Large intestine (tissue), 12 donors: ENCODE measurements at places on chromosomes 2 and 18. TPM values are rescaled to one million over a fixed set of nuclear protein-coding genes. Genes with fewer than 3 reads are reported as not detected.

GRCh38 chr2:230583581-230583980, 129.1 kb upstream of the CAB39 start:
- peaks cover 5% of the 10 kb centered on the region for H3K27me3 ChIP-seq
- H3K4me3 ChIP-seq: no peak overlapping the region
- no peaks in the 10 kb centered on the region for H3K4me1 ChIP-seq
- H3K27ac ChIP-seq: no peak overlapping the region

Gene GNAL
- 4.4 TPM for polyA plus RNA-seq

Gene SAG
- polyA plus RNA-seq: 0.36 TPM

Gene GPATCH11
- 7.1 TPM for polyA plus RNA-seq

Gene HJURP
- 10.6 TPM for polyA plus RNA-seq

Gene KCNIP3
- 2.1 TPM for polyA plus RNA-seq

GRCh38 chr2:72942293-72942692, 25.0 kb downstream of the EMX1 start:
- H3K27ac ChIP-seq: no peak overlapping the region
- H3K4me3 ChIP-seq: no peak overlapping the region
- H3K27me3 ChIP-seq: no peaks in the 10 kb centered on the region
- DNase-seq: no peak

DNA sequence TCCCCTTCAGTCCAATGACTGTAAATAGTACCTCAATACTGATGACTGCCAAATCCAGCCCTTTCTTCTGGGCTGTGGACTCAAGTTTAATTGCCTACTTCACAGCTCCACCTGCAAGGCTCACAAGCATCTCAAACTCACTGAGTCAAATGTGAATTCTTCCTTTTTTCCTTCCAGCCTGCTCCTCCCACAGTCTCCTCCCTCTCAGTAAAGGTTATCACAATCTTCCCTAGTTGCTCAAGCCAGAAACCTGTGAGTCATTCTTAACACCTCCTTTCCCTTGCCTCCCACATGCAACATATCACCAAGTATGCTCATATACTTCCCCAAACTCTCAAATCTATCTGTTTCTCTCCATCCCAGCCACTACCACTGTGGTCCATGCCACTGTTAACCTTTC, 3.7 kb upstream of the MFSD6 start:
- peaks cover 10% of the 10 kb centered on the region for H3K4me1 ChIP-seq
- H3K36me3 ChIP-seq: no peaks in the 10 kb centered on the region
- no peaks in the 10 kb centered on the region for H3K27me3 ChIP-seq
- H3K4me3 ChIP-seq: no peak overlapping the region
- peak overlapping the region; percentile 63 for H3K27ac ChIP-seq
- peak; percentile 75 for DNase-seq

GRCh38 chr2:12064153-12064552, 317.7 kb downstream of the LPIN1 start:
- H3K27ac ChIP-seq: no peak overlapping the region
- no peaks in the 10 kb centered on the region for H3K4me1 ChIP-seq
- no peaks in the 10 kb centered on the region for H3K27me3 ChIP-seq
- H3K36me3 ChIP-seq: no peaks in the 10 kb centered on the region
- no peak for DNase-seq

GRCh38 chr2:65407240-65407639, 25.2 kb downstream of the SPRED2 start:
- no peak for DNase-seq
- peaks cover 17% of the 10 kb centered on the region for H3K4me1 ChIP-seq
- H3K27ac ChIP-seq: no peak overlapping the region
- no peaks in the 10 kb centered on the region for H3K27me3 ChIP-seq
- no peak overlapping the region for H3K4me3 ChIP-seq

Gene CRYGD
- polyA plus RNA-seq: 0.52 TPM

Gene MEP1B
- polyA plus RNA-seq: 0.45 TPM

Gene FTCDNL1
- polyA plus RNA-seq: 3.3 TPM

- no peak overlapping the region for H3K4me3 ChIP-seq
- DNase-seq: no peak
Measured at GRCh38 chr2:238143239-238143951, 4.9 kb downstream of the KLHL30 start.

DNA sequence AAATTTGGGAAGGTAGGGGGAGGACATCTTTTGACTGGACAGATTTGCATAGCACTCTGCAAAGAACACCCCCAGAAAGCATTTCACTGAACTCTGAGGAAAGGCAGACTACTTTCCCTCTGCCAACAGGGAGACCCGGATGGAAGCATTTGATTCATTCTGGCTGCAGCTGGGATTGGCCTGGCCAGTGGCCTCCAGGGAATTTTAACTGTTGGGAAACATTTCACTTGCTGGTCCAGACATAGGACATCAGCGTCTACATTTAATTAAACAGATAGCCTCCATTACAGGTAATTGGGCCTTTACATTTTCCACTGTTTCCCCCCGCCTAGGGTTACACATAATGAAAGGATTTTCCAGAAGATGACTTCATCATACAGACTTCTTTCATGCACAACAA, 92.8 kb downstream of the MARCHF4 start:
- no peaks in the 10 kb centered on the region for H3K36me3 ChIP-seq
- H3K4me1 ChIP-seq: no peaks in the 10 kb centered on the region
- DNase-seq: no peak

Gene ATP8B1
- 68.2 TPM for polyA plus RNA-seq

DNA sequence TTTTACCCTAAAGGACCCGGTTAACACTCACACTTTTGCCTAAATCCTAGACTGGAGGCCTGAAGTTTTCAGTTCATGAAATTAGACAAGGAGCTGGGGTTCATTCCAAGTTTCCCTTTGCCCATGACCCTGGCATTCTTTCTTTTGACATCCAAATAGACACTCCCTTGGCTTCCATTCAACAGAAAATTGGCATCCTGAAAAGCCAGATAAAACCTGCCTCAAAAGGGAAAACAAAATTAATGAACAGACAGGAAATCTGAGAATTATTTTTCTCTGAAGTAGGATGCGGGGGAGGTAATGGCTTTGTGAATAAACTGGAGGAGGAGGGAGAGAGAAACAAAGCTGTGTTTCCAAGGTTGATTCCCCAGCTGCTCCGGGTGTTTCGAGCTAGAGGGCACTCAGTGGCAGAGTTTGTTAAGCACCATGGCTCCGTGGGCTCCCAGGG, 41.0 kb downstream of the SPP2 start:
- DNase-seq: no peak
- peaks cover 10% of the 10 kb centered on the region for H3K27me3 ChIP-seq
- no peaks in the 10 kb centered on the region for H3K4me1 ChIP-seq
- H3K27ac ChIP-seq: no peak overlapping the region

- no peaks in the 10 kb centered on the region for H3K36me3 ChIP-seq
- no peaks in the 10 kb centered on the region for H3K4me1 ChIP-seq
- peaks cover 13% of the 10 kb centered on the region for H3K27me3 ChIP-seq
- H3K4me3 ChIP-seq: no peak overlapping the region
- H3K27ac ChIP-seq: no peak overlapping the region
Measured at GRCh38 chr2:67066782-67067181, 330.4 kb upstream of the ETAA1 start.

- no peaks in the 10 kb centered on the region for H3K4me1 ChIP-seq
- H3K27me3 ChIP-seq: no peaks in the 10 kb centered on the region
- no peak overlapping the region for H3K4me3 ChIP-seq
- DNase-seq: no peak
- no peak overlapping the region for H3K27ac ChIP-seq
- no peaks in the 10 kb centered on the region for H3K36me3 ChIP-seq
Measured at GRCh38 chr2:179805001-179805400, 56.4 kb downstream of the ZNF385B start.

- no peaks in the 10 kb centered on the region for H3K36me3 ChIP-seq
- H3K4me3 ChIP-seq: no peak overlapping the region
- no peak for DNase-seq
- no peaks in the 10 kb centered on the region for H3K27me3 ChIP-seq
Measured at GRCh38 chr2:225002656-225003045, 39.6 kb downstream of the DOCK10 start.

- no peak overlapping the region for H3K4me3 ChIP-seq
- peaks cover 55% of the 10 kb centered on the region for H3K36me3 ChIP-seq
- H3K27ac ChIP-seq: no peak overlapping the region
- no peaks in the 10 kb centered on the region for H3K27me3 ChIP-seq
Measured at GRCh38 chr2:120302301-120302700, 43.6 kb upstream of the INHBB start.

- peaks cover 15% of the 10 kb centered on the region for H3K4me1 ChIP-seq
- H3K27ac ChIP-seq: no peak overlapping the region
- H3K4me3 ChIP-seq: no peak overlapping the region
- H3K36me3 ChIP-seq: peaks cover 32% of the 10 kb centered on the region
- no peak for DNase-seq
Measured at GRCh38 chr2:101829429-101829828, 131.9 kb downstream of the MAP4K4 start.

GRCh38 chr18:63689064-63689463, 13.7 kb upstream of the SERPINB11 start:
- H3K4me3 ChIP-seq: no peak overlapping the region
- H3K4me1 ChIP-seq: no peaks in the 10 kb centered on the region
- DNase-seq: no peak
- H3K27me3 ChIP-seq: no peaks in the 10 kb centered on the region

Gene NYAP2
- polyA plus RNA-seq: 0.40 TPM

Gene HOXD4
- polyA plus RNA-seq: 4.9 TPM

DNA sequence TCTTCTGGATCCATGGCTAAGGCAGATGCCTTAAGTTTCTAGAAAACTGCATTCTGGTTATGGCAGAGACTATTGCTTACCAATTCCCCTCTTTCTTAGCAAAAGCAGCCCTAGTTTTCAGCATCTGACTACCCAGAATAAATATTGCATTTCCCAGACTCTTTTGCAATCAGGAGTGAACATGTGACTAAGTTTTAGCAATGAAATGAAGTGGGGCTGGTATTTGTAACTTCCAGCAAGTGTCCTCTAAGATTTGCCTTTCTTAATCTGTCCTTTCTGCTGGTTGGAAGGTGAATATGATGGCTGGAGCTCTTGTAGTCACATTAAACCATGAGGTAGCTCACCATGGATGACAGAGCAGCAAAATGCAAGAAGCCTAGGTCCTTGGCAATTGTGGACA, 132.9 kb upstream of the PKDCC start:
- H3K27me3 ChIP-seq: no peaks in the 10 kb centered on the region
- no peak overlapping the region for H3K27ac ChIP-seq
- H3K4me1 ChIP-seq: peaks cover 10% of the 10 kb centered on the region
- H3K36me3 ChIP-seq: no peaks in the 10 kb centered on the region
- no peak overlapping the region for H3K4me3 ChIP-seq

DNA sequence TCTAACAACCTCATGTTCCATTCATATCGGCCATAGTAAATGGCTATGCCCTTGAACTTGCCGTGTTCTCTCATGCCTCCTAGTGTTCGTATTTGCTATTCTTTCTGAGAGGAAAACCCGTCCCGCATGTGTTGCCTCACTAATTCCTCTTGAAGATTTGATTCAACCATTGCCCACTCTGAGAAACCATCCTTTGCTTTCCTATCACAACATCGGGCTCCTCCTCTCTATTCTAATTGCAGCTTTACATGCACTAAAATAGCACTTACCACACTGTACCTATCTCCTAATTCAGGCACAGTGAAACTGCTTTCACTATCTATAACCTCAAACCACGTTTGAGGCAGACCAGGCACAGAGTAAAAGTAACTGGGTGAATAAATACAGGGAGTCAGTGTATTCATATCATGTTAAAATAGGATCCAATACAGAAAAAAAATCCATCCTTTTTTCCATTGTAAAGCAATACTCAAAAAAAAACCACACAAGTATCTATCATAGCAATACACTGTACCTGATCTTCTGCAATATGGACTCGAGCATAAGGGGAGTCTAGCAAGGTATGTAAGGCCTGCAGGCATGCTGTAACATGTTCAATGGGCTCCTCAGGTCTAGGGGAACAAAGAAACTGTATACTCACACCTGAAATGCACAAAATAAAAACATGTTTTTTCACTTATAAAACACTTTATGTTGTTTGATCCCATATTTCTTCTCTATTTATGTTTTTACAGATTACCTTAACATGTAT, 39.0 kb upstream of the STRN start:
- DNase-seq: peak; percentile 27
- H3K27ac ChIP-seq: no peak overlapping the region
- H3K36me3 ChIP-seq: peaks cover 35% of the 10 kb centered on the region
- peaks cover 2% of the 10 kb centered on the region for H3K4me1 ChIP-seq
- no peaks in the 10 kb centered on the region for H3K27me3 ChIP-seq
- no peak overlapping the region for H3K4me3 ChIP-seq

- DNase-seq: no peak
- H3K27ac ChIP-seq: no peak overlapping the region
- H3K4me1 ChIP-seq: peaks cover 6% of the 10 kb centered on the region
- no peaks in the 10 kb centered on the region for H3K27me3 ChIP-seq
- no peaks in the 10 kb centered on the region for H3K36me3 ChIP-seq
Measured at GRCh38 chr2:40284797-40285196, 167.1 kb downstream of the SLC8A1 start.

- no peaks in the 10 kb centered on the region for H3K4me1 ChIP-seq
- H3K27ac ChIP-seq: no peak overlapping the region
- no peaks in the 10 kb centered on the region for H3K36me3 ChIP-seq
- no peaks in the 10 kb centered on the region for H3K27me3 ChIP-seq
Measured at GRCh38 chr2:164928101-164928673, 27.1 kb downstream of the SLC38A11 start.

Gene NDUFV2
- 126 TPM for polyA plus RNA-seq

DNA sequence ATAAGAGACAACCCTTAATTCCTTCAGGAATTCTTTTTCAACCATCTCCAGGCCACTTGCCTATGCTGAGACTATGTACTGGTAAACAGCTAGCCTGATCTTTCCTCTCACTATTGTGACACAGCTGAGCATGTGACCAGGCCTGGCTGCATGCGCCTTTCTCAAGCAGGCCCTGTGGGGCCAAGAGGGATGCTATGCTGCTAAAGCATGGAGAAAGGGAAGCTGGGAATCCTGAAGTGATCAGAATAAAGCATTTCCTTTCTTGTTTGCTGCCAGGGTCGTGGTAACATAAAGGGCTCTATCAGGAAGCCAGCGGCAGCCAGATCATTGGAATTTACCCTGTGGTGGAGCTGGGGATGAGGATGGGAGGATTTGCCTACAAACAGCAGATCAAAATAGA, 29.8 kb upstream of the LCLAT1 start:
- DNase-seq: peak; percentile 80
- peak overlapping the region; percentile 26 for H3K27ac ChIP-seq
- H3K4me3 ChIP-seq: no peak overlapping the region
- no peaks in the 10 kb centered on the region for H3K36me3 ChIP-seq
- H3K4me1 ChIP-seq: peaks cover 7% of the 10 kb centered on the region
- no peaks in the 10 kb centered on the region for H3K27me3 ChIP-seq

DNA sequence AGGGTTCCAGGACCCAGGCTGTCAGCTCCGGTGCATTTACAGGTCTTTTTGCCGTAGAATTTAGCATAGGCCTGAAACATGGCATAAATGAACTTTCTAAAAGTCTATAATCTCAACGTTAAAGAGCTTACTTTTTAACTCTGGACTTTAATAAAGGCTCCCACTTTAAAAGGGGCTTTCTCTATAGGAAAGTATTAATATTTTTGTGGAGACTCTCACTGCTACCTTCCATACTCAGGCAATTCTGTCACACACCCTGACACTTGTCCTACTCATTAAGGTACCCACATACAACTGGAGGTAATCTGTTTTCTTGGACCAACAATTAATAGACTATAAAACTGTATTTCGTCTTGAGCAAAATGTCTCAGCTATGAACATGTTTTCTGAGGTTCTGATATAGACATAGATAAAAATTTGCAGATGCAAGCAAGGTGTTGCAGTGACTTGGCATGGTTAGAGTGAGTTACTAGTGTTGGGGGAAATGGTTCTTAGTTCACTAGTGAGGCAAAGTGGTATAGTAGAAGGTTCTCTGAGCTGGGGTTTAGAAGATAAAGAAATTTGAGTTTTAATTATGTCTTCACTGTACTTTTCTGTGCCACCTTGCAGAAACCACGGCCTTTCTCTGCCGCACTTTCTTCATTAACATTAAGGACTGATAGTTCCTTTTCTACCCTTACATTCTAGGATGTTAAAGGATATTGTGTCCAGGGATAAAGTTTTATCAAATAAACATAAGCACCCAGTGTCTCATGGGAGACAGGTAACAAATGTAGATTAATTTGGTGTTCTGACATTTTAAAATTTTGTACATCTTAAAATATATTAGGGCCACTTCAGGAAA, 10.8 kb upstream of the NR4A2 start:
- H3K27me3 ChIP-seq: no peaks in the 10 kb centered on the region
- H3K4me3 ChIP-seq: peak overlapping the region; percentile 69
